ENCODE measurements at places on chromosomes 5 and 9.
A peak's percentile ranks its signal among the peaks of the same experiment; 100 is the strongest.

DNA sequence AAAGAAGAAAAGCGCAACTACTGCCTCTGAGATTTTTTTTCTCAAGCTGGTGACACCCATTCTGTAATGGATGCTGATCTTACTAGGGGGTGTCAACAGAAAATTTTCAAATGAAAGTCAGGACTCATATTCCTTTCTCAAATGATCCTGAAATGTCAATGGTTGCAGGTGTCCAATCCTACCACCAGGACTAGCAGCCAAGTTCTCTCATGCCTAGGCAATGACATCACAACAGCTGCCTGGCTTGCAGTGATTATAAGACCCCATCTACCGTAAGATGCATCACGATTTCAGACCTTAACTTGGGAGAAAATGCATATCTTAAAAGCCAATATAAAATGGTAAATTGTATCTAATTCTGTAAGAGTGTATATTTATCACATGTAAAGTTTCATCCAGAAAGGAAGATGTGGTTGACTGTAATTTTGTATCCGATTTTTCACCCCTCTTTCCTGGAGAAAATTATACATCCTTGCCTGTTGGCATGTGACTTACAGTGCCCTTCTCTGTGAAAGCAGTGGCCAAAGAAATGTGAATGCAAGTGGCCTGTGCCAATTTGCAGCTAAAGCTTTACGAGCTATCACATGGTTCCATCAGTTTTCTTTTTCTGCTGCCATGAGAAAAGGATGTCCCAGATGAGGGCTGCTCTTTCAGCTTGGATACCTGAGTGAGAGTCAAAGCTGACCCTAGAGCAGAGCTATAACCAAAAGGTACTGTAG, 104.4 kb downstream of the DENND1A start:
- H3K4me3 ChIP-seq, result no peak overlapping the region
- peaks cover 6% of the 10 kb centered on the region for H3K4me1 ChIP-seq
- no peak for DNase-seq
- no peak overlapping the region for H3K27ac ChIP-seq

GRCh38 chr5:117999939-118000549, 988.3 kb downstream of the DTWD2 start:
- H3K27ac ChIP-seq, result no peak overlapping the region
- no peaks in the 10 kb centered on the region for H3K36me3 ChIP-seq
- H3K4me1 ChIP-seq, result no peaks in the 10 kb centered on the region
- H3K27me3 ChIP-seq, result no peaks in the 10 kb centered on the region
- DNase-seq, result no peak
- H3K4me3 ChIP-seq, result no peak overlapping the region

DNA sequence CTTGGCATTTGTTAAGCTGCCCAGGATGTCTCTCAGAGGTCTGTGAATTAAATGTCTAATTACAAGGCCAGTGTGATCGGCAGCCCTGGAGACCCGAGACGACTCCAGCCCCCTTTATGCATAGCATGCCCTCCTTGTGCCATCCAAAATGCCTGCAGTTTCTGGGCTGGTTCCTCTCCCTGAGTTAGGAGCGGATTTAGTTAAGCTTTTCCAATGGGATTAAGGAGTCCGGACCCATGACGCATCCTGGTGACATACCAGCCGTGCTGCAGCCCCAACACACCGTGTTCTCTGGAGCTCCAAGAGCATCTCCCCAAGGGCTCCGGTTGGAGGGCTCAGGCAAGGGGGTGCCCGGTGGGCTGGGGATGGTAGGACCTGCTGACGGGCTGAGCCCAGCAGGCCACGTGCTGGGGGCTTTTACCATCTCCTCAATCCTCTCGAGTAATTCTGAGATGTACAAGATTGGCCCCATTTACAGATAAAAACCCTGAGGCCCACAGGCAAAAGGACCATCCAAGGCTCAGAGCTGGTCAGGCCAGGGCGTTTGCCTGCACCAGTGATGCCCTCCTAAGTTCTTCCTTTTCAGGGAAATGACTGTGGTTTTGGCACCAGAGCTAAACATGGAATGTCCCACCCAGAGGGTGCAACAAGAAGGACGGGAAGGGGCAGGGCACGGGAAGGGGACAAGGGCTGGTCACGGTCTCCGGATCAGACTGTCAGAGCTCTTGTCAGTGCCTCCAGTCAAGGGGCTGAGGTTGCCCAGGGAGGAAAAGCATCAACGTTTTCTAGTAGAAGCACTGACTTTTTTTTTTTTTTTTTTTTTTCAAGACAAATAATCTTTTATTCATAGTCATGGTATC, 82.6 kb upstream of the PHYKPL start:
- no peak overlapping the region for H3K4me3 ChIP-seq
- DNase-seq, result no peak
- no peaks in the 10 kb centered on the region for H3K36me3 ChIP-seq
- no peak overlapping the region for H3K27ac ChIP-seq
- no peaks in the 10 kb centered on the region for H3K27me3 ChIP-seq

DNA sequence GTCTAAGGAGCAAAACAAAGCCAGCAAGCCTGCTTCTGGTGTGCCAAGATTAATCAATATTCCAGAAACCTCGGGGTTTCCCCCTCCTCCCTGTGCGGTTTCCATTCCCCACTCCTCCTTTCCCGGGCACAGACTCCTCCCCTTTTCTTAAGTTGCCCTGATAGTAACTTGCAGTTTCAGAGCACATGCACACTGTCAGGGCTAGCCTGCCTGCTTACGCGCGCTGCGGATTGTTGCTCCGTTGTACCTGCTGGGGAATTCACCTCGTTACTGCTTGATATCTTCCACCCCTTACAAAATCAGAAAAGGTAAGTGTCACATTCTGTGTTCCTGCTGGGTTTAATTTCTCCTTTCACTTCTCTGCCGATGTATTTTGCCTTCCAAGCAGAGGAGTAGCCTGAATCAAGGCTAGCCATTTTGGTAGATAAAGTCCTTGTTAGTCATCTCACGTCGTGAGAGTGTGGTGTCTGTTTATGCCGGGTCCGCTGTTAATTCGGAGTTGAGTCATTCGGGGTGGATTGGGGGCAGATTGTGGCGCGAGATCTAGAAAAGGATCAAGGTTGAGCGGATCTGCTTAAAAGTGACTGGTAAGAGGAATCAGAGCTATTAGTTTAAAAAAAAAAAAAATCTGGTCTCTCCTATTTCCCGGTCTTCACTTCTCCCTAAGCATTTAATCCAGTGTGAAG, at the start of gene SLC1A3:
SLC1A3 (plus strand) TSS at position 179 of the 686 bp plus-strand sequence. CDS start 1,818 bp downstream, outside the sequence.
- H3K4me3 ChIP-seq, result peak within 1 kb of the TSS; percentile 38
- peak; percentile 48 for DNase-seq
- H3K36me3 ChIP-seq, result no peaks in the 10 kb centered on the region

DNA sequence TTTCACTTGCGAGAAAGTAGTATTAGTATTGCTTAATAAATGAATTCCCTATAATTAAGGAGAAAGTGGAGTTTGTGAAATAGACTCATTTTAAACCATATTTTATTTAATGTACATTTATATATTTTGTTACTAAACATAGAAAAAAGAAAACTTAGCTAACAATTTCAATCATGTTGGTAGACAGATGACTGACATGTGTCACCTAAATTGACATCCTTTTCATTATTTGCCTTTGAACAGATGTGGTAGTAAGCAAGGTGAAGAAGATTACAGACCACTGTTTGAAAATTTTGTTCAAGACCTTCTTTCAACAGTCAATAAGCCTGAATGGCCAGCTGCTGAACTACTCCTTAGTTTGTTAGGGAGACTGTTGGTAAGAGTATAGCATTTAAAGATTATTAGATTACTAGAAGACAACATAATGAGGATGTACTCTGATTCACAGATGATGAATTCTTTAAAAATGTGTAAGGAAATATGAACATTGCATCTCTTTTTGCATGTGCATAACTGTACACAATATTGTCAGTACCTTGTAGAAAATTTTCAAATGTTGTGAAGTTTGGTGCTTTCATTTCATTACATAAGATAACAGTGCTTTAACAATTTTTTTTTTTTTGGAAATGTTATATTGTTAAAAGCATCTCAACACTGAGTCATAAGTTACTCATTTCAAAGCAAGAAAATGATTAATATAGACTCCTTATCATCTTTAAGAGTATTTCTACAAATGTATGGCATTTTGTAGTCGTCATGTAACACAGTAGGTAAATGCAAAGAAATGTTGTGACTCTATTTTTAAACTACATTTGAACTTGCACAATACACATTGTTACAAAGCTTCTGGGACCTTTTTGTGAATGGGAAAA, 139.5 kb downstream of the NIPBL start:
- H3K4me3 ChIP-seq, result no peak overlapping the region
- H3K4me1 ChIP-seq, result no peaks in the 10 kb centered on the region
- no peak overlapping the region for H3K27ac ChIP-seq
- DNase-seq, result no peak
- H3K27me3 ChIP-seq, result no peaks in the 10 kb centered on the region
- H3K36me3 ChIP-seq, result peaks cover 14% of the 10 kb centered on the region

GRCh38 chr9:19511694-19512093, 102.9 kb downstream of the ACER2 start:
- no peak overlapping the region for H3K4me3 ChIP-seq
- no peaks in the 10 kb centered on the region for H3K4me1 ChIP-seq
- H3K27me3 ChIP-seq, result no peaks in the 10 kb centered on the region
- DNase-seq, result no peak
- H3K36me3 ChIP-seq, result no peaks in the 10 kb centered on the region
- no peak overlapping the region for H3K27ac ChIP-seq

DNA sequence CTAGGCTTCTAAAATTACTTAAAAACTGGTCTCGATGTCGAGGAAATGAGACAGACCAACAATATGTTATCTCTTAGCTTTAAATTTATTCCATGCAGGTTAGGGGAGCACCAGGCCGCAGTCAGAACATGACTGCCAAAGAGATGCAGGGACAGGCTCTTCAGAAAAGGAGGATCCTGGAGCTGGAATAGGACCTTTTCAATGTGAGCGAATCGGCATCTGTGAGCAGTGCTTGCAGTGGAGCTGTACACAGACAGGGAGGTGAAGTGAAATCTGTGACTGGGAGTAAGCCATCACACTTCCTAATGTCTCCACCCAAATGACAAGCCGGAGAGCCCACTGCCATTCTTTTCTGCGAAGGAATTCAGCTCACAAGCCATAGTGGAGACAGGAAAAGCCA, 78.2 kb downstream of the EFNA5 start:
- no peaks in the 10 kb centered on the region for H3K36me3 ChIP-seq
- no peak overlapping the region for H3K27ac ChIP-seq
- H3K4me3 ChIP-seq, result no peak overlapping the region
- no peaks in the 10 kb centered on the region for H3K27me3 ChIP-seq

GRCh38 chr9:110846215-110846614, 177.6 kb downstream of the MUSK start:
- no peak overlapping the region for H3K4me3 ChIP-seq
- no peak for DNase-seq
- no peaks in the 10 kb centered on the region for H3K4me1 ChIP-seq
- H3K27ac ChIP-seq, result no peak overlapping the region
- no peaks in the 10 kb centered on the region for H3K36me3 ChIP-seq

- no peaks in the 10 kb centered on the region for H3K27me3 ChIP-seq
- H3K4me3 ChIP-seq, result no peak overlapping the region
- no peak overlapping the region for H3K27ac ChIP-seq
- no peaks in the 10 kb centered on the region for H3K4me1 ChIP-seq
- no peak for DNase-seq
These were observed 140.9 kb downstream of the PAX5 start for GRCh38 chr9:36893184-36893583.

DNA sequence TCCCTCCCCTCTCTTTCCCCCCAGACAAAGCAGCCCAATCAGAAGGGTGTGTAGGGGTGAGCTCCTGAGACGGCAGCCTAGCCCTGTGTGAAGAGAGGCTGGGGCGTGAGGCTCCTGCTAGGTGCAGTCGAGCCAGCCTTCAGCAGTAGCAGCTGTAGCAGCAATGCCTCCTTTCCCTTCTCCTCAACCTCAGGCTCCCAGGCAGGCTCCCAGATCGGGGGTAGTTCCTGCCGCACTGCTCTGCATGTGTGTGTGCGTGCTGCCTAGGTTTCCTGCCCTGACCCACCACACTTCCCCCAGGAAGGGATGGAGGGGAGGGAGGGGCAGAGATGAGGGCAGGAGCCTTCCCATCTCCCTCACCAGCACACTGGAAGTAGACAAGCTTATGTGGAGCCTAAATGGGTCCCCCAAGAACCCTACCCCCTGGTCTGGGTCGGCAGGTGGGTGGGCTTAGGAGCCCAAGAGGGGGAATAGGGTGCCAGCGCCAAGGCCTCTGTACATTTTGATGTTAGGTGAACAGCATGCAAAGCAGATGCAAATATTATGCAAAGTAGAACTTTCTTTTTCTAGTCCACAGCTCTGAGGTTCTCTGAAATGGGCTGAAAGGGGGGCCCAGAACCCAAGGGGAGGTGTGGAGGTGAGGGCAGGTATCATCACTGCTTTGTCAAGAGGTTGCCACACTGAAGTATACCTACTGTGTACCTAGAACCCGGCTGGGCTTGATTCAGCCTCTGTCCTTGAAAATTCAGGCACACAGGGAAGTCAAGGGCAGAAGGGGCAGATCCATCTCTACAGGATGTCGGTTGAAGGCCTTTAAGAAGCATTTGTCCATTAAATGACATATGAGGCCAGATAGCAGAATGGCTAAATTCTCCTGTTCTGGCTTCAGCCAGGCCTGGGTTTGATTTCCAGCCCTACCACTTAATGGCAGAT, 57.8 kb downstream of the CXXC5 start:
- H3K27ac ChIP-seq, result no peak overlapping the region
- peaks cover 12% of the 10 kb centered on the region for H3K4me1 ChIP-seq
- peaks cover 11% of the 10 kb centered on the region for H3K27me3 ChIP-seq
- no peak overlapping the region for H3K4me3 ChIP-seq

DNA sequence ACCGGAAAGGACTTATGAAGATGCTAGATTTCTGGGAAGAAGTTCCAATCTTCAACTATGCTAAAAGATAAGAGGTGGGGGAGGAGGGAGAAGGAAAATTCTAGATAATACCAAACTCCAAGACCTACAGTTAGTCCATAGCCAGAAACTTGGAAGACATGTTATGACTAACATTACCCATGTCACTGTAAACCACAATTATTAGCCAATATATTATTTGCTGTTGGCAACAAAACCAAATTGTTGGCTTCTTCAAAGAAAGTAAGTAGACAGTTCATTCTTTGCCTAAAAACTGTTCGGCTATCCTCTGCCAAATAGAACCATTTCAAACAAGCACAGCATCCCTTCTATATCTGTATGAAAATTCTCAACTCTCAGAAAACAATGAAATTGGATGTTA, 25.1 kb downstream of the PRLR start:
- H3K4me1 ChIP-seq, result no peaks in the 10 kb centered on the region
- no peaks in the 10 kb centered on the region for H3K36me3 ChIP-seq
- H3K27me3 ChIP-seq, result no peaks in the 10 kb centered on the region
- no peak for DNase-seq
- no peak overlapping the region for H3K27ac ChIP-seq
- H3K4me3 ChIP-seq, result no peak overlapping the region

DNA sequence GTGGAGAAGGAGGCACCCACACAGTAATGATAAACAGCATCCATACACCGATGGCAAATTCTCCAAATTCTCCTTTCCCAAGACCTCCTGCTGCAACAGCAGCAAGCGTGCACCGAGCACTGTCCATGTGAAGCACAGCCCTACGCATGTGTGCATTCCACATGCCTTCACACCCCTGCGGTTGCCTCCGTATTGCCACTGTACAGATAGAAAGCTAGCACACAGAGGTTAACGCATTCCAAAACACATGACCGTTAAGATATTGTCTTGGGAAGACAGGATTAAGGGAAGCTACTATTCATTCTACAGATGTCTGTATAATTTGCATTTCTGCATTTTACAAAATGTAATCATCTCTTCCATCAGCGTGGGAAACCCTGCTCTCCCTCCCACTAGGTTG, 6.6 kb downstream of the FLT4 start:
- no peaks in the 10 kb centered on the region for H3K36me3 ChIP-seq
- H3K27me3 ChIP-seq, result peaks cover under 1% of the 10 kb centered on the region
- no peak for DNase-seq
- no peak overlapping the region for H3K4me3 ChIP-seq

GRCh38 chr5:31378838-31379237, 153.1 kb downstream of the DROSHA start:
- no peak overlapping the region for H3K27ac ChIP-seq
- H3K4me3 ChIP-seq, result no peak overlapping the region
- no peaks in the 10 kb centered on the region for H3K4me1 ChIP-seq
- no peaks in the 10 kb centered on the region for H3K36me3 ChIP-seq
- H3K27me3 ChIP-seq, result no peaks in the 10 kb centered on the region
- DNase-seq, result no peak
